ENCODE measurements at places on chromosomes 2 and 18.

- DNase-seq: no peak
Observed at GRCh38 chr2:109264595-109265328, 135.8 kb downstream of the SH3RF3 start.

DNA sequence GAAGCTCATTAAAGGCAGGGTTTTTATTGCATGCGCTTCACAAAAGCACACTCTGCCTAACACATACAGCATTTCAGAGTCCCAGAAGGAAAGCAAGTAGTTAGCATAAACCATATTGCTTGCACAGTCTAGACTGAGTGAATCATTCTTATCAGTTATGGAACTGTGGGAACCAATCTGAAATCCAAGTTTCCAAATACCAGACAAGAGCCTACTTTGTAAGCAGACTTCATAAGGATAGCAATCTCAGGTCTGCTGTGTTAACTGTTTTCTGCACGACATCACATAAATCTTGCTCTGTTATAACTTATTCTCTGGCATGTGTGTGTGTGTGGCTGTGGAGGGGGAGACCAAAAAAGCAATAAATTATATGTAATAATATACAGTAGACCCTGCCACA lies 608.1 kb upstream of the REG3G start:
- no peak for DNase-seq

GRCh38 chr18:13036622-13037320 lies 45.6 kb downstream of the CEP192 start:
- DNase-seq: no peak

- no peak for DNase-seq
Observed at GRCh38 chr18:572091-572830, 7.9 kb upstream of the CETN1 start.

DNA sequence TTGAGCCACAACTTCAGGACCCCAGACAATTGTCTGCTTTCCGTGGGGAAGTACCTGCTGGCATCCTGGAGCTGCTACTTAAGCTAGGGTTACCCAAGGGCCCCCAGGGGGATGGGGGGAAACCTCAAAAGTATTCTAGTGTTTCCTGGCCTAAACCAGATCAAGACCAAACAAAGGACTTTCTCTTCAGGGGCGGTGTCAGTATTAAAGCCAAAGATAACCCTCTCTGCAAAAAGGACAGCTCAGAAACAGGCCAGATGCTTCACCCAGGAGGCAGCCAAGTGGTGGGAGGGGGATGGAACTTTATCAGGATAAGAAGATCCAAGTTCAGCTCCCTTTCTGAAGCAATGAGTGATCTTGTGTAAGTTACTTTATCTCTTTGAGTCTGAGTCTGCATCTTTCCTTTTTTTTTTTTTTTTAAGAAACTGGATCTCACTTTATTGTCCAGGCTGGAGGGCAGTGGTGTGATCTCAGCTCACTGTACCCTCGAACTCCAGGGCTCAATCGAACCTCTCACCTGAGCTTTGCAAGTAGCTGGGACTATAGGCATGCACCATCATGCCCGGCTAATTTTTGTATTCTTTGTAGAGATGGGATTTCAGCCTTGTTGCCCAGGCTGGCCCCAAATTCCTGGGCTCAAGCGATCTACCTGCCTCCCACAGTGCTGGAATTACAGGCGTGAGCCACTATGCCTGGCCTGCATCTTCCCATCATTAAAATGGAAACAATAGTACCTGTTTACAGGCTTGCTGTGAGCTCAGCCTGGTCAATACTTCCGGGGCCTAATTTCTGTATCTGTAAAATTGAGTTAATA lies 151.8 kb upstream of the PTPRM start:
- DNase-seq: no peak

GRCh38 chr2:238848976-238849853 lies 1.3 kb downstream of the TWIST2 start:
- no peak for DNase-seq

GRCh38 chr2:96565111-96565510 lies 28.6 kb downstream of the ARID5A start:
- no peak for DNase-seq
